ENCODE measurements at places on chromosomes 12 and 14.
A peak's percentile ranks its signal among the peaks of the same experiment; 100 is the strongest.

GRCh38 chr12:54592316-54592715 lies 3.9 kb upstream of the PPP1R1A start:
- peak; percentile 85 for DNase-seq

GRCh38 chr12:48818831-48819590 lies 715 bp downstream of the CACNB3 start:
- DNase-seq = no peak

- DNase-seq = no peak
Measured at GRCh38 chr12:93680006-93680405, 2.8 kb downstream of the CRADD start.

- DNase-seq = no peak
Measured at GRCh38 chr12:80217011-80217535, 117.7 kb downstream of the OTOGL start.

GRCh38 chr12:124296295-124296915 lies 1.5 kb downstream of the RFLNA start:
- DNase-seq = no peak

DNA sequence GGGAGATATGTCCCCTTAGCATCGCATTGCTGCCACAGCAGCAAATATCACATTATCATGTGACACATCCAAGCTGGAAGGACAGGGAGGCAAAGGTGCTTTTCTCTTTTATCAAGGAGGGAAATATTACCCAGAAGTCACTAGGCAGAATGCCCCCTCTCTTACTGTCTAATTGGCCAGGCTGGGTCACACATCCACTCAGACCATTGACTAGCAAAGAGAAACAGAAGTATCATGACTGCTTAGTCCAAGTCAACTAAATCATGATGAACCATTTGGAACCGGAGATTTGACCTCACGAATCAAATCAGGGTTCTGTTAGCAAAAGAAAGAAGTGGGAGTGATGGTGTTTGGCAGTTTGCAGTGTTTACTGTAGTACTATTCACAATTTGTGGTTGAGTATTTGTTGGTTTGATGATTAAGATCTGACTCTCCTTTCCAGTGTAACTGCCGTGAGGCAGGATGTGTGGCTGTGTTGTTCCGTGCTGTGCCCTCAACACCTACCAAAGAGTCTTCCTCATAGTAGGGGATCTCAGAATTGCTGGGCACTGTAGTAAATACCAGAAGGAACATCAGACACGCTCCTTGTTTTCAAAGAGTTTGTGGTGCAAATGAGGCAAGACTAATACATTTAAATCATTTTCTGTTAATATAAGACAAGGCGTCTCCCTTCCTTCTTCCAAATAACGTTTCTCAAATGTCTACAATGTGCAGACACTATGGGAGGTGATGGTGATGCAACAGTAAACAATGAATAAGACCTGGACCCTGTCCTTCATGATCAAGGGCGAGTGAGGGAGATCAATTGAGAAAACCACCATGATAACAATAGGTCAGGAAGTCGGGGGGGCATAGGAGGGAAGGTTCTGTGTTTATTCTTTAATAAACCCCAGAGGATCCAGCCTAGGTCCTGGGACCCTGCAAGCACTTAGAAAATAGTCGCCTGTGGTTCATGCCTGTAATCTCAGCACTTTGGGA lies 194.4 kb upstream of the CRY1 start:
- no peak for DNase-seq

- peak; percentile 86 for DNase-seq
Measured at GRCh38 chr14:36661506-36662257, at the start of gene PAX9. Gene PAX9, plus strand, starts transcription at chr14:36661860. Its CDS starts 230 bp downstream, at chr14:36662090.

DNA sequence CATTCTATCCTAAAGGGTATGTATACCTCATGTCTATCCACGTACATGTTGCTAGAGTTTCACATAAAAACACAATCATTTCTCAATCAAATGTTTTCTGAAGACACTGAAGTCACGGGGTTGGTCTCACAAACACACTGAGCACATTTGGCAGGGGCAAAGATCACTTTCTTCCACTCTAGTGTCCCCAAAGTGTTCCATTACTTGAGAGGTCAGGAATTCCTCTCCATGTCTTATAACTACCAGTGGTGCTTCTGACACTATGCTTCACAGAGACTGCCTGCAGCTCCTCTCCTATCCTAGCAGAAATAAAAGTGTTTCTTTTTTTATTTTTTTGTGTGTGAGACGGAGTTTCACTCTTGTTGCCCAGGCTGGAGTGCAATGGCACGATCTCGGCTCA lies 19.1 kb downstream of the ZFYVE1 start:
- DNase-seq = no peak

Data from Caki2 (cell line).